Mammary epithelial cell (primary cell): ENCODE measurements at places on chromosomes 5 and 9. TPM values are rescaled to one million over a fixed set of nuclear protein-coding genes. Genes with fewer than 3 reads are reported as not detected.

DNA sequence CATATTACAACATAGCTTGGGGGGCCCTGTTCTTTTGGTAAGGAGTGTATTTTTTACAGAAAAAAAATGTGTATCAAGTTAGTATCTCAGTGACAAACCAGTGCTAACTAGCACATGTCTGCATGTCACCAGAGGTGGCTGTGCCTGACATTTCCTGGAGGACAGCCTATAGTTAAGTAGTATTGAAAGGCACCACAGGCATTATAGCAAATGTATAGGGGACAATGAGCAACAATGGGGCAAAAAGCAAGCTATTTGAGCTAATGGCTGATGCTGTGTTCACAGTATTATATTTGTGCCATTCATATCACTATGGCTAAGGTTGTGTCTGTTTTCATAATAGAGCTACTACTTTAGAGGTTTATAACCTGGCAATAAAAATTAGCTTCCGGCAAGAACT is 1644.0 kb downstream of the MAT2B start:
- no peak for DNase-seq

DNA sequence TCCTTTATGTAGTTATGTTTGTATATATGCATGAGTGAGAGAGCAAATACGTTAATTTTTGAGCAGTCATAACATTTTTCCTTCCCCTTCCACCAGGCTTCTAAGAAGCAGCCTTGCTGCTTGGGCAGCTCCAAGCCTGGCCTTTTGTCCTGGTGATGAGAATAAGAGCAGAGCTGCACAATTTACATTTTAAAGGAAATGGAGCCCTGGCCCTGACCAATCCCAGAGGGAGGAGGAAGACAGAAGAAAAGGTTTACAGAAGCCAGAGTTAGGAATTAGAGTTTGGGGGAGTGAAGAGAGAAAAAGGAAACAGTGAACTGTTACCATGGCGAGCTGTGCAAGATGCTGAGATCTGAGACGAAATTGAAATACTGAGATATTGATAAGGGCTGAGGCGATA is 25.3 kb upstream of the EFNA5 start:
- no peak for DNase-seq

GRCh38 chr9:8907868-8908267 is 1108.3 kb upstream of the DMAC1 start:
- no peak for DNase-seq

- peak; percentile 96 for DNase-seq
Measured at GRCh38 chr5:109656829-109657228, 32.9 kb upstream of the MAN2A1 start.

- no peak for DNase-seq
Measured at GRCh38 chr9:123373447-123373923, 17.5 kb downstream of the CRB2 start.

- peak; percentile 4 for DNase-seq
Measured at GRCh38 chr5:104353371-104353770, 790.8 kb upstream of the NUDT12 start.

DNA sequence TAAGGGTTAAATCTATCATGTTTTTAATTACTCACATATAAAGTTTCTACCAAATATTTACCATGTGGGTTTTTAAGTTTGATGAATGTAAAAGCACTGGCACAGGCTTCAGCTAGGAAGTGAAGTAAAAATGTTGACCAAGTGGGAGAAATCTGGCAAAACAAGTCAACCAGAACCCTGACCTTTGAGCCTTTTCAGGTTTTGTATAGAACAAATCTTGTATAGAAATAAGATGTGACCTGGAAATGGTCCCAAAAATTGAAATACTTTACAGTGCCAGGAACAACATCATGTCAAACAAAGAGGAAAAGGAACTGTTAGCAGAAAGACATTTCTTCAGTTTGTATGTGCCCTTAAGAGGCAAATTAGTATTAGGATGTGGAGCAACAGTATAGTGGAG is 137.6 kb downstream of the CCDC192 start:
- no peak for DNase-seq

DNA sequence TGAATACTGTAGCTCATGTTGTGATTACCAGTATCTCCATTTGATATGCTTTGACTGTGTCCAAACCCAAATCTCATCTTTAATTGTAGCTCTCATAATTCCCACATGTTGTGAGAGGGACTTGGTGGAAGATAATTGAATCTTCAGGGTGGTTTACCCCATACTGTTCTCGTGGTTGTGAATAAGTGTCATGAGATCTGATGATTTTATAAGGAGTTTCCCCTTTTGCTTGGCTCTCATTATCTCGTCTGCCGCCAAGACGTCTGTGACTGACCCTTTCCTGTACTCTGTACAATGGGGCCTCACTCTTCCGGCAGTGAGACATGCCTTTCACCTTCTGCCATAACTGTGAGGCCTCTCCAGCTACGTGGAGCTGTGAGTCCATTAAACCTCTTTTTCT is 59.3 kb downstream of the TRIO start:
- no peak for DNase-seq

GRCh38 chr5:112492291-112492690 is 73.2 kb upstream of the EPB41L4A start:
- peak; percentile 69 for DNase-seq

DNA sequence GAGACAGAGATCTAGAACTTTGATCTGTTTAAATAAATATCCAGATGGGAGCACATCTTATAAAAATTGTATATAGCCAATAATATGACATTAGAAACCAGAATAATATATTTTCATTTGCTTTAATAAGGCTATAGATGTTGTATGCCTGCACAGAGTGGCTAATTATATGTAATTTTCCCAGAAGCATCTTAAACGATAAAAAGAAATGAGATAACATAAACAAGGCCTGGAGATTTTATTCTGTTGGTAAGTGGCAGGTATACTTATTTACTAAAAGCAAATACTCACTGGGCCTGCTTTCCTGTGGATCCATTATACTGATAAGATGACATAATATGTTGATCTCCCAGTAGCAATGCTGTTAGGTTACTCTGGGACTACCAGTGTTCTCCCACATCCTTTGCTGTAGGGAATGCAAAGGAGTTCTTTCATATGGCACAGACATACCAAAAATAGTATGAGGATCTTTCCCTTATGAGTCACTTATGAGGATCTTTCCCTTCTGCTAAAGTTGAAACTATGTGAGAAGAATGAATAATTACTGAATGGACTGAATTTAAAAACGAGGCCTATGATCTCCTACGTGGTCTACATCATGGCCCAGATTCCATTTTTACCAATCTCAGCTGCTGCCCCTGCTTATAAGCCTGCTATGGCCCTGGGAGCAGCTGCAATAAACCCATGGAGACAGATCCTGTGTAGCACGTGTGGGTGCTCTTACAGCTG is 112.1 kb downstream of the NUDT12 start:
- peak; percentile 72 for DNase-seq

- DNase-seq = no peak
Measured at GRCh38 chr5:74396913-74397622, 243.5 kb downstream of the ENC1 start.

DNA sequence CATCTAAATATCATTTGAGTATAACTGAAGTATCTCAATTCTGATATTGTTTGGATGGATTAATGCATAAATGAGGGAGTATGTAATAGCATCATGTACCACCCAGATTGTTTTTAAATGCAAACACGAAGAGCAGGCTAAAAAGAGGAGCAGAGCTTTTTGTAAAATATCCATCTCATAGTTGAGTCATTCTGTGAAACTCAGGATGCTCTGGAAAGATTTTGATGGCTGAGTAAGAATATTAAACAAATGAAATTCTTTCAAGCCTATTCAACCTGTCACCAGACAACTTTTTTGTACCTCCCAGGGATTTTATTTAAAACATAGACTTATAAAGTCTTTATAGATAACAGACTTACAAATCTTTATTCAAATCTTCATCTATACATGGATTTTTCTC is 625.9 kb downstream of the TLE4 start:
- DNase-seq = no peak

- peak; percentile 69 for DNase-seq
Measured at GRCh38 chr5:119439140-119439631, 13.1 kb upstream of the HSD17B4 start.

GRCh38 chr5:173882632-173883031 is 5.5 kb upstream of the CPEB4 start:
- peak; percentile 60 for DNase-seq

SPOCK1 gene
- 13.3 TPM for total RNA-seq

TPPP gene
- 0.50 TPM for total RNA-seq

MYO10 gene
- 69.7 and 82.7 TPM in 2 replicates for total RNA-seq

IRX1 gene
- total RNA-seq = 23.1 and 29.8 TPM in 2 replicates

MUSK gene
- not detected in 2 replicates for total RNA-seq

PRDM9 gene
- not detected for total RNA-seq
